Activated CD8-positive, alpha-beta memory T cell treated with anti-CD3 and anti-CD28 coated beads for 1 hour (primary cell): ENCODE measurements at places on chromosomes 1 and 21.

GRCh38 chr1:197355248-197355995, 87.4 kb downstream of the CRB1 start:
- DNase-seq, result no peak

GRCh38 chr1:109768335-109768650, 4.6 kb upstream of the EPS8L3 start:
- no peak for DNase-seq

- no peak for DNase-seq
Observed at GRCh38 chr21:42696501-42697040, 43.1 kb downstream of the PDE9A start.

GRCh38 chr1:153773096-153773921, 1.9 kb upstream of the SLC27A3 start:
- DNase-seq, result no peak

DNA sequence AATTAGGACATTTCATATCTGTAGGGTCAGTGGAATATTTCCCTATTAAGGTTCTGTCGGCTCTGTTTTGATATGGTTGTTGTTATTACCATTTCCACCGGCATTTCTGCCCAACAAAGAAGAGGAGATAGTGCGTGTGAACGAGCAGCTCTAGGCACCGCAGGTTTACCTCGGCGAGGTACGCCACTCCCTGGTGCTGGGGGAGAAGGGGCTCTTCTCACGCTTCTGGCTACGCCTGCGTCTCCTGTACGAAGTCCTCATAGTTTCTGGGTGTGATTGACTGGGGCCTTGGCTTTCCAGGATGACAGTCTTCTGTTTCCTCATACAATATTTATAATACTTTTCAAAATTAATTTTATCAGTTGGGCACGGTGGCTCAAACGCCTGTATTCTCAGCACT, 54.4 kb upstream of the DIP2A start:
- DNase-seq, result no peak

DNA sequence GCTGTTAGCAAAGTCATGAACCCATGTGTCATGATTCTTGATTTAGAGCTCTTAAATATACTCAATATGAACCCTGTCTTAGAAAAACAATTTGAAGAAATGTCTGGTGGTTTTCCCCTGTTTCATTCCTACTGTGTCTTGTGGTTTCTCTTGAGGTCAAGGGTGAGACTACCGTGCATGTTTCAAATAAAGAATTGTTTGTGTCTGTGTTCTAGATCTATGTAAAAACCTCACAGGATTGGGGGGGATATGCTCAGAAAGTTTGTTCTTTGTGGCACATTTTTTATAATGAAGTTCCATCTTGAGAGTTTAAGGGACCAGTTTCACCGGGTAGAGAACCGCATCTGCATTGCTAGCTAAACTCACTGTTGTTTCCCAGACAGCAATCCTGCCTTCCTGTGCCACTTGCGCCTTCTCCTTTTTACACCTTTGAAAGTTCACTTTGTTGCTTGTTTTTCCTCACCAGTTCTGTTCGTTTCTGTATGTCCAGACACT, 30.9 kb upstream of the CACYBP start:
- no peak for DNase-seq

- no peak for DNase-seq
Observed at GRCh38 chr1:225923381-225923691, 714 bp downstream of the PYCR2 start.

DNA sequence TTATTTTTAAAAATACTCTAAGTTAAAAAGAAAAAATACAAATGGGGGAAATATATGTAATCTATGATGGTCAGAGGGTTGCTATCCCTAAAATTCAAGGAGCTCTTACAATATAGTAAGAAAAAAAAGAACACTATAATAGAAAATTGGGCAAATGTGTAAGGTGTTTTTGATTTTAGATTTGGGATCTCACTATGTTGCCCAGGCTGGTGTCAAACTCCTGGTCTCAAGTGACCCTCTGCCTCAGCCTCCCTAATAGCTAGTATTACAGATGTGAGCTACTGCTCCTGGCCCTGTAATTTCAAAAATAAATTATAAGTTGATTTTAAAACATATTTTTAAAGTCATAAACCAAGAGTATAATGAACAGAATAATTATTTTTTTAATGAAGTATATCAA, 45.9 kb downstream of the CDC42BPA start:
- no peak for DNase-seq

- no peak for DNase-seq
Observed at GRCh38 chr1:37453647-37454046, 20.7 kb upstream of the ZC3H12A start.

- DNase-seq, result no peak
Observed at GRCh38 chr1:164999146-164999545, 357.4 kb downstream of the LMX1A start.

DNA sequence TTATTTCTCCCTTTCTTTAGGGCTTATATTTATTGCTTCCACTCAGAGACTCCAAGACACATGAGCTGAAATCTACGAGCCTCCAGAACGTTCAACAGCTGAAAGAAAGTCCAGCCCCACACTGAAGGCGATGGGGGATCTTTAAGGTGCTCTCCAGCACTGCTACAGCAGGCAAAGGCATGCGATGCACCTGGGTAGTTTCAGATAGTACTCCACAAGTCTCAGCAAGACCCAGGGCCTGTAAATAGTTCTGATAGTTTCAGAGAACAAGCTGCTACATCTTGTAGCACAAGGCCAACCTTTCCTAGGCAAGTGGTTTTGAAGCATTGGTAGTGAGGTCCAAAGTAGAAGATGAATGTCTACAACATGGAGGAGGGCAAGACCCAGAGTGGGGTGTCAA, 2.2 kb upstream of the HSD3B1 start:
- no peak for DNase-seq

GRCh38 chr1:203147376-203147775, 19.9 kb downstream of the ADORA1 start:
- DNase-seq, result no peak

DNA sequence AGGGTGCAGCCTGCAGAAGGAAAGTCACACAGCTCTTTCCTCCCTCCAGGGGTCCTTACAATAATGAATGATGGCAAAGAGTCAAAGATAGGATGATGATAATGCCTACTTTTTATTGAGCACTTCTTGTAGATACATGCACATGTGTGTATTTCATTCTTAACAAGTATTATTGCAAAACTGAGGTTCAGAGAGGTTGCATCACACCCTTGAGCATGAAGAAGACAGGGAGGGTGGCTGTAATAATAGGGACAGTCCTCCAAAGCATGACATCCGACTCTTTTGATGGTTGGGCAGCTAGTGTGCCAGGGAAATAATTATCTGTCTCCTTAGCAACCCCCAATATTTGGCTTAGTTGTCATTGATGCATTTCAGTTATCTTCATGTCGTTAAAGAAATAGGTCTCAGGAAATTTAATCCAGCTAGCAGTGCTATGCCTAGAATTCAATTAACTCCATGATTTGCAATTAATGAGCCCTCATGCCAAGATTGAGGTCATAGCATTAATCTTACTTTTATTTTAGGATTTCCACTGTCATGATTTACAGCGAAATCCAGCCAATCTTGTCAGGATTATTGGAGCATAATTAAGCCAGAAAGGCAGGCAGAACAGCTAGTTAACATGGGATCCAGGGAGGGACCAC, 35.0 kb downstream of the DNAJC6 start:
- DNase-seq, result no peak

GRCh38 chr1:117780687-117781475, 148.5 kb downstream of the GDAP2 start:
- DNase-seq, result no peak

- DNase-seq, result no peak
Observed at GRCh38 chr1:113674591-113674990, 84.7 kb downstream of the PHTF1 start.

DNA sequence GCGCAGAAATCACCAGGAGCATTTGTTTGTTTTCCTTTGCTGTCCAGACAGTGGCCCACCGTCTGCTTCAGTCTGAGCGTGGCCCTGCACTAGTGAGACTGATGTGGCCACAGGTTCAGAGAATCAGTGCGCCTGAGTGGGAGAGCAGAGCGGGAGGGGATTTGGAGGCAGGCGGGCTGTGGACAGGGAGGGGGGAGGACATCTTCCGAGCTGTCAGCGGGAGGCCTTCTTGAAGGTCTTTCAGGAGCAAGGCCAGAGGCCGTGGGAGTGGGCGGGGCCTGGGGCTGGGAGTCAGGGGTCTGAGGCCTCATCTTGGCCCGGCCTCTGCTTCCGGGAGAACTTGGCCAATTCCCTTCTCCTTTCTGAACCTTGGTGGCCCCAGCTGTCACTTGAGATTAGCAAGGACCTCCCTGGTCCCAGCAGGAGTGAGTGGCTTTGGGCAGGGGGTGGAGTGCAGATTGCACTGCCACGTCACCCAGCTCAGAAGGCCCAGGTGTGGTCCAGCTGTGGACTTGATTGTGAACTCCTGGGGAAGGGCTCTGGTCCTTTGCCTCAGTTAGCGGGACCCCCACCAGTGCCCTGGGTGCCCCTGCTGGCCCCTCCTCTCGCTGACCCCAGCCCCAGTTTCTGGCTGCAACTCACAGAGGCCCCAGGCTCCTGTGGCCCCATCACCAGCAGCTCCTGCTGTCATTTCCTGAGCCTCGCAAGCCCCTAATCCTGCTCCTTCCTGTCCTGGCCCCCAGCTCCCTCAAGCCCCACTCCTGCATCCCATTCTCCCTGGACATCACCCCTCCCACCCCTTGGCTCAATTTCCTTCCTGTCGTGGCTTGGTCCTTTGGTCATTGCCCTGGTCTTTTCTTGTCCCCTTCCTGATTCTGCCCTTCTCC, 8.4 kb downstream of the TNFRSF1B start:
- DNase-seq, result no peak

- DNase-seq, result no peak
Observed at GRCh38 chr21:28770867-28771661, 221.6 kb downstream of the LTN1 start.

GRCh38 chr21:33325222-33326067, 675 bp downstream of the IFNAR1 start:
- peak; percentile 52 for DNase-seq

- peak; percentile 3 for DNase-seq
Observed at GRCh38 chr1:43763497-43763973, 56.2 kb downstream of the ST3GAL3 start.

- no peak for DNase-seq
Observed at GRCh38 chr1:101071470-101071891, 45.9 kb upstream of the DPH5 start.

DNA sequence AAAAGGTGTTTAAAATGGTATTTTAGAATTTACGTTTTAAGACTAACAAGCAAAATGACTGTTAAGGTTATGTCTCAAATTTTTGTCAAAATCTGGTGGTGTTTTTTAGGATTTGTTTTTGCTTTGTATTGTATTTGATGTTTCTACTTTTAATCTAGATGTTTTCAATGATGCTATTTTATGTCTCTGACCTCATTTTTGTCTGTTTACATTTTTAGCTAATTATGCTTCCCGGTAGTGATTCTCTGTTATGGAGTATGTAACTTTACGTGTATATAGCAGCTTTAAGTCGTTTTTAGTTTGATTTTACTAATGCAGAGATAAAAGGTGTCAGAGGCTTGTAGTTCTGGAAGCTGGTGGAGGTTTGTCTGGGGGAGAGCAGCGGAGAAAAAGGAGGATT, 71.8 kb downstream of the PRDM2 start:
- DNase-seq, result no peak

DNA sequence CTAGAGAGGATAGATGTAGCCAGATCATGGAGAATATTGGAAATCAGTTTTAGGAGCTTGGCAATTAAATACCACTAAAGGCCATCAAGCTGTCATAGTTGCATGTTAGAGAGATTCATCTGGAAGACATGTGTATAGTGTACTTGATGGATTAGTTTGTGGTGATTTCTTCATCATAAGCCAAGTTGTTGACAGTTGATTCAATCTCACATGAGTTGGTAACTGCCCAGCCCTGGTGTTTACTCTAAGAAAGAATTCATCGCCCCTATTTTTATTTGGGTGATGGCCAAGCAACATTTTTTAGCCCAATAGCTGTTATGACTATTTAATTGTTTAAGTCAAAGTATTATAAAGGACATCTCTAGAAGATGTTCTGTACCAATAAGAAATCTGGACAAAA, 737.6 kb downstream of the PLA2G4A start:
- DNase-seq, result no peak

DNA sequence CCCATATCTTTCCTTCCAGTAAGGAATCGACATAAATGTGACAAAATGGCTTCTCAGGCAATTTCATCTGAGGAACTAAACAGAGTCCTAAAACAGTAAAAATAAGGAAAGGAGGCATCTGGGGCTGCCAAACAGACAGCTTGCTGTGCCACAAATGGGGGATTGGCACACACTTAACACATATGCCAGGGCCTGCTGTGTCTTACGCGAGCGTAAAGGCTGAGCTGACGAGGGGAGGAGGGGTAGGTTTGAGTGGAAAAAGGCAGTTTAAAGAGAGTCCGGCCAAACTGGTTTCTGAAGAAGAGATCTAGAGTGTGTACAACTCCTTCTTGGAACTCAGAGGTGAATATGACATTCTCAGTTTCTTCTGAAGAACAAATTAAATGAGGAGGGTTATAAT, 244.1 kb upstream of the MAP1LC3C start:
- DNase-seq, result no peak

DNA sequence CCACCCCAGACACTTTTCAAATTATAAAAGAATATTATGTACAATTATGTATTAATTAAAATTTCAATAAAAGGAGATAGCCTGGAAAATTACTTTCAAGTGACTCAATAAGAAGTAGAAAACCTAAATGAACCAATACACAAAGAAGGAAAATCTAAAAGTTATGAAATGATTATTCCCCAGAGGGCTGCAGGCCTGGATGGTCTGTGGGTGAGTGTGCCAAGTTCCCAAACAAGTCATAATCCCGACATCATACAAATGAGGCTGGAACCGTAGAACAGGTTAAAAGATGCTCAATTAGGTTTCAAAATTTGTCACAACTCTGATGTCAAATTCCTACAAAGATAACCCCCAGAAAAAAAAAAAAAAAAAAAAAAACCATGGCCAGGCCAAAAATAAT, 12.7 kb downstream of the SPATC1L start:
- DNase-seq, result no peak
